Osteocyte (in vitro differentiated cells): ENCODE measurements at places on chromosomes 6 and 20. TPM values are rescaled to one million over a fixed set of nuclear protein-coding genes. Genes with fewer than 3 reads are reported as not detected.

OXT gene
- not detected in 2 replicates for total RNA-seq

EFCAB8 gene
- 0.64 and 0.97 TPM in 2 replicates for total RNA-seq

TENT5A gene
- total RNA-seq = 25.8 and 27.0 TPM in 2 replicates

C4A gene
- total RNA-seq = 13.5 and 15.2 TPM in 2 replicates

- no peaks in the 10 kb centered on the region for H3K27me3 ChIP-seq
- H3K27ac ChIP-seq = no peak overlapping the region
- no peaks in the 10 kb centered on the region for H3K36me3 ChIP-seq
- DNase-seq = no peak
- H3K4me1 ChIP-seq = peaks cover 42% of the 10 kb centered on the region
- H3K4me3 ChIP-seq = no peak overlapping the region
Measured at GRCh38 chr6:82980086-82980485, 85.6 kb downstream of the UBE3D start.

GRCh38 chr6:105940990-105941389 lies 145.1 kb upstream of the PRDM1 start:
- no peak for DNase-seq
- H3K4me3 ChIP-seq = no peak overlapping the region
- H3K4me1 ChIP-seq = no peaks in the 10 kb centered on the region

DNA sequence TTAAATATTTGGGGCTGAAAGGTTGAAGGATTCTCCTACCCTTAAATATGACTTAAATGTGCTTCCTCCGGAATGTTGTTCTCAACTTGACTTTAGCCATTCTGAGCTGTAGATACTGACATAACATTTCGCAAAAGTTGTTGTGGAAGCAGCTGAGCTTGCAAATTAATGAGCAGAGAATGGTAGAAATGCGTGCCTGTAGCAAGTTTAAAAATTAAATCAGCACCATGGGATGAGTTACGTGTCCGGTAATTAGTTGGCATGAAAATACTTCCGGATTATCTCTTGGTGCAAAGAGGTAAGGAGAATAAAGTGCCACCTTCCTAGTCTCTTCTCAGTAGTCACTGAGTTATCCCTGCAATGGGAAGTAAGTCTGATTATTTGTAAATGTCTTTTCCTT lies 23.6 kb upstream of the PBOV1 start:
- DNase-seq = no peak
- no peaks in the 10 kb centered on the region for H3K36me3 ChIP-seq
- no peak overlapping the region for H3K4me3 ChIP-seq
- peaks cover 8% of the 10 kb centered on the region for H3K4me1 ChIP-seq
- peaks cover 3% of the 10 kb centered on the region for H3K27me3 ChIP-seq

DNA sequence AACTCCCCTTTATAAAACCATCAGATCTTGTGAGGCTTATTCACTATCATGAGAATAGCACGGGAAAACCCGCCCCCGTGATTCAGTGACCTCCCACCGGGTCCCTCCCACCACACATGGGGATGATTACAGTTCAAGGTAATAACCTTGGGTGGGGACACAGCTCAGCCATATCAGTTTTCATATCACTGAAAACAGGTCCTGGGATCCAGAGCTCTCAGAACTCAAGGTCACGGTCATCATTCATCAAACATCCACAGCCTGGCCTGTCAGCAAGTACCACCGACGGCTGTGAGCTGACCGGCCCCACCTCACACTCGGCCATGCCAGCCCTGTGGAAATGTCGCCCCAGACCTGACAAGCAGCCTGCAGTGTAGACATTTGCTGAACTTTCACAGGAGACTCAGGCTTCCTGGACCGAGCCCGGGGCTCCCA lies 14.1 kb upstream of the FRMD1 start:
- H3K27ac ChIP-seq = no peak overlapping the region
- no peak for DNase-seq
- H3K27me3 ChIP-seq = no peaks in the 10 kb centered on the region
- H3K4me3 ChIP-seq = no peak overlapping the region

GRCh38 chr6:113979937-113980336 lies 9.0 kb upstream of the HDAC2 start:
- no peak for DNase-seq
- H3K36me3 ChIP-seq = no peaks in the 10 kb centered on the region
- peaks cover 2% of the 10 kb centered on the region for H3K4me1 ChIP-seq
- H3K27me3 ChIP-seq = peaks cover 2% of the 10 kb centered on the region
- no peak overlapping the region for H3K4me3 ChIP-seq

GRCh38 chr6:135283926-135284325 lies 102.8 kb downstream of the MYB start:
- peaks cover 18% of the 10 kb centered on the region for H3K36me3 ChIP-seq
- DNase-seq = no peak
- H3K4me3 ChIP-seq = no peak overlapping the region
- no peak overlapping the region for H3K27ac ChIP-seq
- H3K4me1 ChIP-seq = no peaks in the 10 kb centered on the region

- H3K4me3 ChIP-seq = no peak overlapping the region
- no peaks in the 10 kb centered on the region for H3K36me3 ChIP-seq
- no peak overlapping the region for H3K27ac ChIP-seq
- H3K4me1 ChIP-seq = no peaks in the 10 kb centered on the region
- no peak for DNase-seq
Measured at GRCh38 chr6:1325461-1326309, 13.8 kb downstream of the FOXQ1 start.

DNA sequence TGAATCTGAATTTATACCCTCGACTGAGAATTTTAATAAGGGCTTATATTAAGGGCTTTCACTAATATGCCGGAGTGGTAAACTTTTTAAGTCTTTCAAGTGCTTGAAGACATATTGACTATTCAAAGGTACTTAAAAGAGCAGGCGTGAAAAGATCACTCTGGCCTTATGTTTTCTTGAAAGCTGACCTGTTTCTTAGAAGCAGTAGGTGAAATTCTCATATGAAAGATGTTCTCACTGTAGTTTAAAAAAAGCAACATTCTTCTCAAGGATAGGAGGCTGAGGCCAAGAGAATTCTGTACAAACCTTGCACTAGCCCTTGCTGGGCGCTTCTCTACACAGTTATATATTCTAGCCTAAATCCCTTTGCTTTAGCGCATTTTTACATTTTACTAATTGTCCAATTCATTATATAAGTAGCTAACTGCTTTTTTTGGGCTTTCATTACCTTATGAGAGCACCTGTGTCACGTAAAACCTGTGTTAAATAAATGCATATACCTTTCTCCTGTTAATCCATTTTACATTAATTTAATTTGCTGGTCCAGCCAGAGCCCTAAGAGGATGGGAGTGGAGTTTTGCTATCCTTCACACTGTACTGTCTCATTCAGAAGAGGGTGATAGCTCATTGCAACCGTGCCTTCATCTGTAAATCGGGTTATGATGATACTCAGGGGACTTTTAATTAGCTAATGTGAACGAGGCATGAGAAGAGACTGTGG lies 59.6 kb upstream of the HFE start:
- no peaks in the 10 kb centered on the region for H3K36me3 ChIP-seq
- H3K4me3 ChIP-seq = peak overlapping the region; percentile 93
- H3K27ac ChIP-seq = peak overlapping the region; percentile 98
- no peak for DNase-seq

DNA sequence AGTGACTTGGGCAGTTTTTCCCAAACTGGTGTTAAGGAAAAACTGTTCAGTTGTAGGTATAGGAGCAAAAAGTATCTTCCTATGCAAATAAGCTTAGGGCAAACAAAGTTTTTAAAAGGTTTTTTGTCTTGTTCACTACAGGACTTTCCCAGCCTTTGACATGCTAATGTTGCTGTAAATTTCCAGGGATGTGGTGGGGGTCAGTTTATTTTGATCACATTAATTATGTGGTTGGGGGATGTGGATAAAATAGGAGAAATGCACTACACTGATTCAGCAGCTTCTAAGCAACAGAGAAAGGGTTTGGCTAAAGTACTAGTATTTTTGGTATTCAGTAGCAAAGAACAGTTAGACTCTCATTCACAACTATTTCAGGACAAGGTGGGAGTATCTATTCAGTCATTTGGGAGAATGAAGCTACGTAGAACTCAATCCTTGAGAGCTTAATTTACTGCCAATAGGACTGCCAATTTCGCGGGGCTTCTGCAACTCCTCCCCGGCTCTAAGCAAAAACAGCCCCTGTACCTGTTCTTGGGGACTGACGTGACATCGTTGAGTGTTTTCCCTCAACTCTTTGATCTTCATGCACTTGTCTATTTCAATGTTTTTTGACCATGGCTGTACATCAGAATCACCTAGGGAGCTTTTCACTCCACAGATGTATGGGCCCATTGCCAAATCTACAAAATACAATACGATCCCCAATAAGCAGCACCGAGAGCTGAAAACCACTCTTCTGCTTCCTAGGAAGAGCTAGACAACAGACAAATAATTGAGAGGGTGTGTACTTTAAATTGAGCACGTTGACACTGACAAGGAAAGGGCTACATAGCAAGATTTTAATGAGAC lies 94.8 kb upstream of the NHSL1 start:
- no peak for DNase-seq
- H3K36me3 ChIP-seq = no peaks in the 10 kb centered on the region
- H3K27ac ChIP-seq = peak overlapping the region; percentile 94
- no peaks in the 10 kb centered on the region for H3K27me3 ChIP-seq
- no peak overlapping the region for H3K4me3 ChIP-seq
- peaks cover 21% of the 10 kb centered on the region for H3K4me1 ChIP-seq

DNA sequence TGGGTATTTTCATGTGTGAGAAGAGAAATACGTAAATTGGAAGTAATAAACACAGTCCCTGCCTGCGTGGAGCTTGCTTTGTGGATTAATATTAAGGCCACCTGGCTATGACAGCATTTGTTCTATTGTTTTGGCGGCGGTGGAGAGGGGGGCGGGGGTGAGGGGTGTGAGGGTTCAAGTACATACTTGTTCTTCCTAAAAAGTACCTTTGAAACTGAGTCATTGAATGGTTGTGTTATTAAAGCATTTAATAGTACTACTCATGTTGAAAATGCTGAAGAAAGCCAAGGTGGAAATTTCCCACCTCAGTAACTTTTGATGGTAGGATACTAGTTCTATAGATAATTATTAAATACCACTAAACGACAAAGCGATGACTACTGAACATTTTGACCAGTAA lies 95.0 kb downstream of the FOXC1 start:
- no peak overlapping the region for H3K4me3 ChIP-seq
- H3K36me3 ChIP-seq = no peaks in the 10 kb centered on the region
- no peaks in the 10 kb centered on the region for H3K27me3 ChIP-seq
- no peak for DNase-seq
- H3K4me1 ChIP-seq = peaks cover 40% of the 10 kb centered on the region

- no peaks in the 10 kb centered on the region for H3K36me3 ChIP-seq
- peaks cover 9% of the 10 kb centered on the region for H3K27me3 ChIP-seq
- no peak for DNase-seq
- H3K4me1 ChIP-seq = no peaks in the 10 kb centered on the region
Measured at GRCh38 chr6:105786890-105787655, 299.1 kb upstream of the PRDM1 start.

DNA sequence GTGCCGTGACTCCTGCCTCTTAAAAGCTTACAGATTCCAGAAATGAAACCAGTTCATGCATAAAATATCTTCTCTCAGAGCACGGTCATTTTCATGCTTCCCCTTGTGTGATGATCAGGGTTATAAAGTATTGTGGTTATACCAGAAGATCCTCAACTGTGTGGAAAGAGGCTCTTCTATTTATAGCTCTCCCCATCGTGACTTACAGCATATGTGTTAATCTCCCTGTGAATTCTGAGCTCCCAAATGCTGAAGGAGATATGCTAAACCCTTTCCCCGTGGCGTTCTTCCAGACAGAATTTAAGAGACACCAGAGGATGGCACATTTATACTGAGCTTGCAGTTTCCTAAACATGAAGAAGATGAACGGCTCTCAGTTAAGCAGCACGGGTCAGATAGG lies 158.8 kb downstream of the CDH26 start:
- H3K27me3 ChIP-seq = peaks cover 14% of the 10 kb centered on the region
- H3K27ac ChIP-seq = no peak overlapping the region
- no peaks in the 10 kb centered on the region for H3K36me3 ChIP-seq
- no peak for DNase-seq
- H3K4me1 ChIP-seq = no peaks in the 10 kb centered on the region
- no peak overlapping the region for H3K4me3 ChIP-seq
